ENCODE measurements at places on chromosomes 7 and 10.

DNA sequence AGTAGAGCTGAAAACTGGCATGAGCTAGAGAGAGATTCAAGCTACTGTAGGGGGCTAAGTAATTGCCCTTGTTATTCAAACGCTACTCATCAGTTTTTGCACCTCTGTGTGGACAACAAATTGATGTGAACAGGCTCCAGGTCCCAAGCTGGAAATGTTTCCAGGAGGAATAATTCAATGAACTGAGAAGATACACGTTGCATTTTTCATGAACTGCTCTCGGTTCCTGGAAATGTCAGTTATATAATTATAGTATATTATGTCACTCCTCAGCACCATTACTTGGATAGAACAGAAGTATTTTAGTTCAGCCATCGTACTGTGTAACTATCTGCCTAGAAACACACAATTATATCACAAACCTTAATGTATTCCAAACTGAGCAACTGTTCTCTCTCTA, 65.9 kb upstream of the A1CF start:
- no peak for DNase-seq

GRCh38 chr10:30747633-30748032, 118.1 kb upstream of the LYZL2 start:
- peak; percentile 88 for DNase-seq

GRCh38 chr7:16353226-16353625, 68.1 kb downstream of the CRPPA start:
- DNase-seq: no peak

DNA sequence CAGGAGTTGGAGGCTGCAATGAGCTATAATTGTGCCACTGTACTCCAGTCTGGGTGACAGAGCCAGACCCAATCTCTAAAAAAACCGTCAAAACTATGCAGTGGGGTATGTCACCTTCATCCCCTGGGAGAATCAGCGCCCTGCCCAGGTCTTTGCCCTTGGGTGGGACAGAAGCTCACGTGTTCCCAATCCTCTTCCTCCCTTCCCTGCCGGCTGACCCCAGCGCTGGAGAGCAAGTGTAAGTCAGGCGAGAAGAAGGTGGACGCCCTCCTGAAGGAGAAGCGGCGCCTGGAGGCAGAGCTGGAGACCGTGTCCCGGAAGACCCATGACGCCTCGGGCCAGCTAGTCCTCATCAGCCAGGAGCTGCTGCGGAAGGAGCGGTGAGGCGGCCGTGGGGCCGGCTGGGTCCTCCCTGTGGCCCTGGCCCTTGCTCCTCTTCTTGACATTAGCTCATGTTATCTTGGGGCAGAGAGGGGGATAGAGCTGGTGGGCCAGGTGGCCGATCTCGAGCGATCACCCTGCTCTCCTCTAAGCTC, 64.8 kb upstream of the GTF2IRD1 start:
- DNase-seq: no peak

- peak; percentile 68 for DNase-seq
These were observed 95.6 kb downstream of the USP6NL start for GRCh38 chr10:11515596-11516430.
